AG09319 (cell line): ENCODE measurements at places on chromosomes 5 and 9.

DNA sequence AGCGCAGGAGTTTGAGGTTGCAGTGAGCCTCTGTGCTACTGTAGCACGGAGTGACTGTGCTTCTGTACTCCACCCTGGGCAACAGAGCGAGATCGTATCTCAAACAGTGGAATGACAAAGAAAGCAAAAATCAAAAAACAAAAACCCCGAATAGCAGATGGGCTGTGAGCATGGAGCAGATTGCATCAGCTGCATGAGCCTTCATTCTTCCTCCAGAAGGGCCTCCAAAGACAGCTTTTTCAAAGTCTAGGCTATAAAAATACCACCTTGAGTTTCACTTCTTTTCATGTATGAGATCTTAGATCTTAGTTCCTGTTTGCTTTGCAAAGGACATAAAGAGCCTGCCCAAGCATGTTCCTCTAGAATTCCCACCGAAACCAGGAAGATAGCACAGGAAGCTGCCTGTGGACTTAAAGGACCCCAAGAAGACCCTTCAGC, 15.0 kb upstream of the HSPB3 start:
- DNase-seq = no peak

- no peak for DNase-seq
These were observed 1.0 kb upstream of the TRIM7 start for GRCh38 chr5:181205761-181206649.

DNA sequence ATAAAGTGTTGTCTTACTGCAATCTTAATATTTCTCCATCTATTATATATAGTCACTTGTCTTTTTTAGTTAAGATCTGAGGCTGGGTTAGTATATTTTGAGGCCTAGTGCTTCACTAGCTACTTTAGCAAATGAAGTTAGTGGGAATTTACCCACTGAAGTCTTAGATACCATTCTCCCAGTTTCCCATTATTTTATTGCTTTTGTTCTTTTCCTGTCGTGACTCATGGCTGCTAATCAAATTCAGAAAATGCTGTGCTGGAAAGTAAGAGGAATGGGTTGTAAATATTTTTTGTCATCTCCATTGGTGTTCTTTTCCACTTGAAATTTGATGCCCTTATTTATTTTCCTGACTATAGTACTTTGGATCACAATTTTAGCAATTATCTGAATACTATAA, 14.2 kb downstream of the TCERG1 start:
- DNase-seq = no peak

- DNase-seq = no peak
These were observed 44.6 kb upstream of the EIF4EBP3 start for GRCh38 chr5:140502834-140503233.

GRCh38 chr5:18270635-18271338, 636.5 kb downstream of the TAF11L14 start:
- DNase-seq = no peak

GRCh38 chr5:157734436-157734835, 3.2 kb downstream of the THG1L start:
- DNase-seq = no peak

GRCh38 chr9:76526026-76526425, 67.0 kb downstream of the GCNT1 start:
- no peak for DNase-seq

GRCh38 chr9:94985649-94986048, 259.1 kb downstream of the AOPEP start:
- no peak for DNase-seq

DNA sequence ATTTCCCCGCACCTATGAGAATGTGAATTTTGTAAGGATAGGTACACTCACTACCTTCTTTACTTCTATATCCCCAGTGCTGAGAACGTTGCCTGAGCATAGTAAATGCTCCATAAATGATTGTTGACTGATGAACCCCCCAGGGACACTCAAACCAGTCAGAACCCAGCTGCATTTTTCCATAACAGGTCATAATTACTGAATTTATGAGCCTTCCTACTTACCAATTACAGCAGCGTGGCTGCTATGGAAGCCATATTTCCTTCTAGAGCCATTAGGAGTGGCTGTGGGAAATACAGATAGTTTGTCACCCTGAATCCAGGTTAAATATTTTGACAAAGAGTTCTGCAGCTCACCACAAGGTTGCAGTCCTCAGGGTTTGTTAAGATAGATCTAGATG, 135.0 kb downstream of the TAF11L14 start:
- DNase-seq = no peak

- no peak for DNase-seq
These were observed 1151.8 kb downstream of the CDH12 start for GRCh38 chr5:21701317-21701716.

DNA sequence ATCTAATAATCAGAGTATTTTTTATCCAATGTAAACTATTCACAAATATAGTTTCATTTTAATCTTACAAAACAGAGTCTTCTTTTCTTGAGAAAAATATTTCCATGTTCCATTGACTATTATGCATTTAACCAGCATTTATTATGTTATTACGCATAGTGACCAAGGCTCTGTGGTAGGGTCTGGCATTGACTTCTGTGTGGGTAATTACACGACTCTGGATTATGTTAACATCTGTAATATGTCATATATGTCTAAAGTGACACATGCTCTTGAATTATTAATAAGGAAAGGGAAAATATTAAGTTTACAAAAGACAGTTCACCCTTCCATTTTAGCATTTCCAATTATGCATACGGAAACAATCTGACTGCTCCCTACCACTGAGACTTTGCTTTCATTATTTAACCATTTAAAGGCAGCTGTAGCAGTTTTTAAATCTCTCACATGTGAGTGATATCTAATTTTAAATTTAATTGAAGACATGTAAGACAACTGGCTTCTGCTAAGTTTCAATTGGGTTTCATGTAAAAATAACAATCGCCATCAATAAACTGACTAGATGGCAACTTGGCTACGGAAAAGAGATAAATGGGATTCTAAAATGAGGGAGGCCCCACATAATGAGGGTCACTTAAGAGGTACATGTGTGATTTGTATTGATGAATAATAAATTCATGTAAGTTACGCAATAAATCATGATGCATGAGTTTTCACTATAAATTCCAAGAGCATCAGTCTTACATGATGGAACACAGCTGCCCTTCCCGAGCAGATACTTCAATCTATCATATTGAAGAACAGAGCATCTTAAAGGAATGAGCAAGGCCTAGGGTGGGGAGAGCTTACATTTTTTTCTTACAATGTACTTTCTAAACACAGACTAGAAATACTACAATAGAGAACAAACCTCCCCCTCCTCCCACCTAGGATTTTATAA, 1056.8 kb downstream of the MAT2B start:
- no peak for DNase-seq

- DNase-seq = no peak
These were observed 52.0 kb downstream of the ITGA2 start for GRCh38 chr5:53041071-53041692.
